Activated T-cell treated with anti-CD3 and anti-CD28 coated beads, Interleukin-2, amount 50 U/mL, for 4 hours (primary cell): ENCODE measurements at places on chromosomes 6 and 20. TPM values are rescaled to one million over a fixed set of nuclear protein-coding genes. Genes with fewer than 3 reads are reported as not detected.

GRCh38 chr20:63750807-63751470, 11.4 kb downstream of the SLC2A4RG start:
- DNase-seq, result peak; percentile 55

GRCh38 chr20:19971116-19971515, 46.0 kb upstream of the NAA20 start:
- no peak for DNase-seq

DNA sequence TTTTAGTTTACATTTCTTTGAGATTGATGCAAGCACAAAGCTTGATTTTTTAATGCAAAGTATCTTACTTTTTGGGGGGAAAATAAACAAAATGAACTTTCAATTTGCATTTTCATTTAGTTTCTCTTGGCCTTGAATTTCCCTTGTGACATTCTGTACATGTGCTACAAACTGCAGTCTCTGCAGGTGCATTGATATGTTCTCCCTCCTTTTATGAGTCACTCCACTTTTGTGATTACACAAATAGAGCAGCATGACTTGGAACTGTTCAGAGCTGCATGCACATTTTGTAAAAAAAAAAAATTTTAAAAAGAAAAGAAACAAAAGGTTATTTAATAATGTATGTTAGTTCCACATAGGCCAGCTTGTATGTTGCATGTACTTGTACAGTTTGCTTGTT, 220.0 kb upstream of the KCNQ5 start:
- DNase-seq, result no peak

- DNase-seq, result peak; percentile 67
These were observed at the start of gene PFDN4 for GRCh38 chr20:54207743-54208547. Gene PFDN4, plus strand, starts transcription at chr20:54208087. Its CDS starts 14 bp downstream, at chr20:54208101.

The SEL1L2 gene
- total RNA-seq, result not detected
